ENCODE measurements at places on chromosomes 13 and 19. TPM values are rescaled to one million over a fixed set of nuclear protein-coding genes. Genes with fewer than 3 reads are reported as not detected.

Gene CCDC70
- not detected for total RNA-seq

Gene TNFRSF19
- not detected for total RNA-seq

Gene R3HDM4
- total RNA-seq, result 153 TPM

Gene RFPL4A
- not detected for total RNA-seq

Gene STARD13
- total RNA-seq, result 0.44 TPM

Gene NAPSA
- total RNA-seq, result 4.8 TPM

Gene KLK5
- total RNA-seq, result not detected

Gene ATP8B3
- 4.9 TPM for total RNA-seq

Gene RASGRP4
- total RNA-seq, result not detected

Gene KLK14
- not detected for total RNA-seq

Gene FXYD3
- total RNA-seq, result not detected

Gene PPP5C
- 38.5 TPM for total RNA-seq

Gene FLT3LG
- total RNA-seq, result 115 TPM

Gene PDE4C
- total RNA-seq, result not detected

Gene NTF4
- not detected for total RNA-seq

Gene SULT2B1
- total RNA-seq, result not detected

Gene CYP2A7
- total RNA-seq, result not detected

Gene PCID2
- total RNA-seq, result 78.2 TPM

Gene LYPD3
- 3.7 TPM for total RNA-seq

Gene NLRP4
- not detected for total RNA-seq

Gene ERICH4
- not detected for total RNA-seq

Gene PDX1
- total RNA-seq, result not detected

Gene N4BP2L1
- 51.6 TPM for total RNA-seq

Gene RABAC1
- 100 TPM for total RNA-seq

Gene ZNF417
- total RNA-seq, result 49.4 TPM

Gene IZUMO4
- total RNA-seq, result 22.1 TPM

Gene IFI30
- total RNA-seq, result 48.3 TPM

Gene F2RL3
- not detected for total RNA-seq

Gene PSG7
- total RNA-seq, result not detected

Gene SYNGR4
- total RNA-seq, result not detected

Gene ZNF90
- total RNA-seq, result 5.4 TPM

Gene FFAR2
- total RNA-seq, result 0.15 TPM

Gene ZNF554
- total RNA-seq, result 9.1 TPM

Gene GJB2
- total RNA-seq, result not detected

Gene ZNF345
- total RNA-seq, result 17.6 TPM

Gene PALM
- not detected for total RNA-seq

Gene SIGLEC8
- total RNA-seq, result not detected

Gene AMH
- total RNA-seq, result 12.7 TPM
